CD4-positive, alpha-beta T cell treated with Interferon alpha-2 for 1 hour (primary cell): ENCODE measurements at places on chromosomes 7 and 10.

DNA sequence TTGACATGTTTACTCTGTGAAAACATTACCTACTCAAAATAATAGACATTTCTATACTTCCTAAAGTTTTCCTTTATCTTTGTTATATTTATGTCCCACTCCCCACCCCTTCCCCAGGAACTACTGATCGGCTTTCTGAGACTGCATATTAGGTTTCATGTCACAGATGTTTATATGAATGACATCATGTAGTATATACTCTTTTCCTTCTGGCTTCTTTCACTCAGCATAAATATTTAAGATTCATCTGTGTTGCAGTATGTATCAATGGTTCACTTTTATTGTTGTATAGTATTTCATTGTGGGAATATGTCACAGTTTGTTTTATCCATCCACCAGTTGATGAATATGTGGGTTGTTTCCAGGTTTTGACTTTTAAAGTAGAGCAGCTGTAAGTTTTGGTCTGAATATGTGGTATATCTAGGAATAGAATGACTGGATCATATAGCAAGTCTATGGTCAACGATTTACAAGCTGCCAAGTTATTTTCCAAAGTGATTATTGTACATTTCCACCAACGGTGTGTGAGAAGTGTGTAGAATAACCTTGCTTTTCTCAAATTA lies 73.8 kb upstream of the CAV2 start:
- DNase-seq, result no peak

- no peak for DNase-seq
Measured at GRCh38 chr10:70323138-70323696, 39.4 kb upstream of the NPFFR1 start.

DNA sequence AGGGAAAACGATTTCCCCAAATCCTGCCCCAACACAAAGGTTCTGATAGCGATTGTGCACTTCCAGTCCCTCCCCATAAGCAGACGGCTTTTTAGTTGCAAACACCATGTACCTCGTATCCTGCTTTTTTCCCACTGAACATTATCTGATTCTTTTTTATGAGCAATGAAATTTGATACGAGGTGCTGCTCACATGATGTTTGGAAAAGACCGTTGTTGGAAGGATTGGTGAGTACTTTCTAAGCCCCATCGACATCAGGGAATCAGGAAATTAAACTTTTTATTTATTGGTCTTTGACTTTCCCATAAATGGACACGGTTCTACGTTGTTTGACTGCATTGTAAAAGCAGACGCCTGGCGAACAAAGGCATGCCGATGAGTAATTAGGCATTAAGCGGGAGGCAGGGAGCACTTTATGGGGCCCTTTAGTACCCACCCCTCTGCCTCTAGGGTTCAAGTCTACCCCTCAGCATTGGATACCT lies 49.4 kb downstream of the TEX36 start:
- no peak for DNase-seq

DNA sequence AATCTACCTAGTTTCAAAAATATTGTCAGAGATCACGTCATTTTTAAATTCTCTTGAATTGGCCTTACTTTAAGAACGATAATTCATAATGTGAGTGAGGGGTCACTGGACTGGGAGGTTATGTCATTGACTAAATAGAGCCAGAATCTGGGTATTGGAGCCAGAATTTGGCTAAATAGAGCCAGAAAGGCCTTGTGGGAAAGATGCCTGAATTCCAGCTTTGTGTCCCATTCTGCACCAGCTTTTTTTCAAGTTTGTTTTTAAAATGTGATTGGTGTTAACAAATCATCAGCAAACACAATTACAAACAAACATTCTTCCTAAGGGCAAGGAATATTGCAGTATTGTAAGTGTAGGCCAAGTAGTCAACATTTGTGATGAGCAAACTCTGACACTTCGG lies 233.2 kb upstream of the PRKCQ start:
- DNase-seq, result no peak

DNA sequence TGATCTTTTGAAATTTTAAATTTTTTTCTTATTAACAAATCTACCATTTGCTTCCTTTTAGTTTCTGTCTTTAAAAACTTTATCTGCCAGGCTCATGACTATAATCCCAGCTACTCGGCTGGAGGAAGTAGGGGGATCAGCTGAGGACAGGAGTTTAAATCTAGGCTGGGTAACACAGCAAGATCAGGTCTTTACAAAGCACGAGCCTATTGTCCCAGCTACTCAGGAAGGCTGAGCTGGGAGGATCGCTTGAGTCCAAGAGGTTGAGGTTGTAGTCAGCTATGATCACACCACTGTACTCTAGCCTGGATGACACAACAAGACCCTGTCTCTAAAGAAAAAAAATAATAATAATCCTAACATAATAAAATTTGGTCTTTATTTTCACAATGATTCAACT lies 17.5 kb downstream of the DPY19L1 start:
- no peak for DNase-seq

GRCh38 chr7:98251231-98251600 lies 816 bp downstream of the TECPR1 start:
- peak; percentile 72 for DNase-seq

DNA sequence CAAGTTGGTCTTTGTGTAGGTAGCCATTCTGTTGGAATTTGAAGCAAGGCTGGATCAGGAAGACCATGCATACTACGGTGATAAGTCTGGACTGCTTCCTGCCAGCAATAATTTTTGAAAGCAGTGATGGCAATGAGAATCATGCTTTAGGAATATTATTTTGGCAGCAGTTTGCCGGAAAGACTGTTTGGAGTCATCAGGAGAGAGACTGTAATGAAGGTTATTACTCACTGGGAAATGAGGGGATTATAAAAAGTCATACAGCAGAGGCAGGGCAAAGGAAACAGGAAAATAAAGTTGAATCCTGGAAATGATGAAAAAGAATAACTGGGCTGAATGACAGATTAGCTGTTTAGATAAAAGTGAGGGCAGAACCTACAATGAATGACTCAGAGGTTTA lies 1136.8 kb upstream of the AUTS2 start:
- DNase-seq, result no peak

- DNase-seq, result no peak
Measured at GRCh38 chr7:138204285-138204981, 128.2 kb downstream of the AKR1D1 start.

DNA sequence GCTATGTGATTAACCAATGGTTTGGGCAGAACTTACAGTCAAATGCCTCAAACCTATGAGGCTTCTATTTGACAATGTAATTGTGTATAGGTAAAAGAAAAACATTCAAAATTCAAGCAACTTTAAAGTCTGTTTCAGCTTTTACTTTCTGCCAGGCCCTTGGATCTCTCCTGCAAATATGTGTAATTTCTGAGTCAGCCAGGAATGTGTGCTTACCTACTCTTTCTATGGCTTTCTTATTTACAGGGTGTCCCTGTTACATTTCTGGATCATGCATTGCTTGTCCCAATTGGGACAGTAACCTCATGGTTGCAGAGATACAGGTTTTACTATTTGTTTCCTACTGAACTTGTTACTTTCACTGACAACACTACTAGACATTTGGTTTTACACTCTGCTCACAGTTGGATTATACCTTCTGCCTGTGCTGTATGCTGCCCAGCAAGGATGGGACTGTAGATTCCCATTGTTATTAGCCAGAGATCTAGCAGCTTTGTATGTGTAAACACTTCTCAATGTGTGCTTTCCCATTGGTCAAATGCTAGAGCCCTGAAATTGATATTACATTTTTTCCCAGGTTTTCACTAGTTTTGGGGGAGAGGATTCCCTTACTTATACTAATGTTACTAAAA lies 355.3 kb downstream of the ARL4A start:
- no peak for DNase-seq

DNA sequence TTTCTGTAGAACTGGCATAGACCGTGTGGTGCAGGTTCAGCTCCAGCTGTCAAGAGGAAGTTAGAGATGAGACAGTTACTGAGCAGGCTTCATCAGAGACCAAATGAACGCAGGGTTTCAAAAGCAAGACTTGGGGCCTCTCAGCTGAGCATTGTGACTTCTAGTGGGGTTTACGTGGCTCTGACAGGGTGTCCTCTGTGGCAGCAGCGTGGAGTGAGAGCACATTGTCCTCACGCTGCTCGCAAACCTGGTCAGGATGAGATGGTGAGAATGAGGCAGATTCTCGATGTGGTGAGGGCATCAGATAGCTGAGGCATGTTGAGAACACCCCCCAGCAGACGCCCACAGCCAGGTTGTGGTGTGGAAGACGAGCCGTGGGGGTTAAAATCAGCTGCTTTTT lies 126.0 kb downstream of the DNAJB6 start:
- no peak for DNase-seq

GRCh38 chr7:68980011-68980410 lies 618.3 kb upstream of the AUTS2 start:
- no peak for DNase-seq

- no peak for DNase-seq
Measured at GRCh38 chr7:133428876-133429275, 176.0 kb downstream of the EXOC4 start.

DNA sequence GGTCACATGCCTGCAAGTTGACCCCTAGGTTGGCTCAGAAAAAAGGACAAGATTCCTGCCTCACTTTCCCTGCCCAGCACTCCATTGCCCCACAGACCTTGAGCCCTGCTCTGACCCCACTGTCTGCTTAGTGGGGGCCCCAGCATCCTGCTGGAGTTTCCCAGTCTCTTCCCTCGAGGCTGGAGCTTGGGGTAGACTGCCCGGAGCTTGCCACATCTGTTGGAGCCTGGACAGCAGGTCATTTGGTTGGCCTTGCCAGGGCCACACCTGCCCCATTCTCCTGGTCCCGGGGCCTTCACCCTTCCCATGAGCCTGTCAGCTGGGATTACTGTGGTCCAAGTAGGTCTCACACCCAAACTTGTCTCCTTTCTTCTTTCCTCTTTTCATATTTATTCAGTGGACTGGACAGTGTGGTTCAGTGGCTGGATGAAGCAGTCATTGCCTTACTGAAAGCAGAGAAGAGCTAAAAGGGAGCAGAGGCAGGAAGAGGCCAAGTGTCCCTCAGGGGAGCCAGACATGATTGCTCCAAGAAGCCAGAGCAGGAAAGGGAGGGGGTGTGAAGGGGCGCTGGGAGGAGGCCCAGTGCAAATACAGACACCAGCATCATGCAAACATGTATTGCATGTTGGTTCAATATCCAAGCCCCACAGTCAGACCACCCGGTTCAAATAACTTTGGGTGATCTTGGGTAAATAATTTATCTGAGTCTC lies 56.2 kb upstream of the CACUL1 start:
- DNase-seq, result no peak

GRCh38 chr7:38066391-38066790 lies 111.7 kb upstream of the STARD3NL start:
- DNase-seq, result no peak

GRCh38 chr7:9502269-9502668 lies 1068.9 kb downstream of the NXPH1 start:
- DNase-seq, result no peak

DNA sequence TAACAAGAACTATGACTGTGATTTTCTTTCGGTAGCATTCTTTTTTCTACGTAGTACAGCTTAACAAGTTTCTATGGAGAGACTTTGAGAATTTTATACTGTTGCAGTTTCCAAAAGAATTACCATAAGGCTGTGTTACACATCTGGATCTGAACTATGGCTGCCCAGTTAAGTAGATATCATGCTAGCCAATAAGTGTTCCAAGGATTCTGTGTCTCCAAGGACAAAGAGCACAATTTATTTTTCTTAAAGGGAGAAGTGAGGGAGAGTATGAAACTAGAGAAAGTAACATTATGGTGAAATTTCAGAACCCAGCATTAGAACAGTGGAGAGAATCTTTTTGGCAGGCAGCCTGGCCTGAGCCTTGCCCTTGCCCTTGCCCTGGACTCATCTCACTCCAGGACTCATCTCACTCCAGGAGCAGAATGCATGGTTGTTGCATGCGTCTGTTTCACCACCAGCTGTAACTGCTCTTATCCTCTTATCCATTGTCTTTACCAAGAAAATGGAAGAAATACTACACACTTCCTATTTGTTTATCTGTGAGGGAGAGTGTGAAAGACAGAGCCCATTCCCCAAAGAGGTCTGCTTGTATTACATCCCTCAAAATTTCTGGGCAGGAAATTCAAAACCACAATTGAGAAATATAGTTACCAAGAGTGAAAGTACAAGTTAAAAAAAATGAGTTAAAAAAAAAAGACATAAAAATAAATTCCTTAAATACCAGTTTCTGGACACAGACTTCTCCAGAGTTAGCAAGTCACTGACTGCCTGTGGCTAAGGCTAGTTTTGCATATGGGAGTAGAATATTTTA lies 1067.5 kb downstream of the NRG3 start:
- no peak for DNase-seq

- no peak for DNase-seq
Measured at GRCh38 chr10:85457191-85457590, 909.4 kb downstream of the GRID1 start.

DNA sequence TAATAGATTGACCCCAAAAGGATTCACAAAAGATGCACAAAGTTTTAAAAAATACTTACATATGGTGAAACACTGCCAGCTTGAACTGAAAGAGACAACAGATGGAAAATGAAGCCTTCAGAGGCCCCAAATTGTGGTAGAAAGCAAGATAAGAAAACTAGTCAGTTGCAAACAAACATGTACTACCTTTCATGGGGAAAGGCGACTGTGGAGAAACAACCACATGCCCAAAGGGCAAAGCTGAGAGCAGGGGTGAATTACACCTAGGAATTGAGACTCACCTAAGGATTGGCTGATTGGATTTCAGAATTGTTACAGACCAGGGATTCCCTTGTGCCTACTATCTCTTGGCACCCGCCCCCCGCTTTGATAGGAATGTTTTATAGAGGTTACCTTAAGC lies 13.1 kb downstream of the EPC1 start:
- DNase-seq, result no peak

- no peak for DNase-seq
Measured at GRCh38 chr10:132133005-132133404, 53.7 kb upstream of the DPYSL4 start.

- no peak for DNase-seq
Measured at GRCh38 chr10:98446151-98446660, 529 bp downstream of the HPS1 start.

- DNase-seq, result no peak
Measured at GRCh38 chr10:19966751-19967150, 150.5 kb downstream of the PLXDC2 start.

- DNase-seq, result no peak
Measured at GRCh38 chr7:50620433-50620832, 55.2 kb upstream of the DDC start.

- no peak for DNase-seq
Measured at GRCh38 chr10:92492748-92493240, 81.1 kb downstream of the IDE start.
